EL (cell line): ENCODE measurements at places on chromosomes 6 and 20.
A peak's percentile ranks its signal among the peaks of the same experiment; 100 is the strongest.

DNA sequence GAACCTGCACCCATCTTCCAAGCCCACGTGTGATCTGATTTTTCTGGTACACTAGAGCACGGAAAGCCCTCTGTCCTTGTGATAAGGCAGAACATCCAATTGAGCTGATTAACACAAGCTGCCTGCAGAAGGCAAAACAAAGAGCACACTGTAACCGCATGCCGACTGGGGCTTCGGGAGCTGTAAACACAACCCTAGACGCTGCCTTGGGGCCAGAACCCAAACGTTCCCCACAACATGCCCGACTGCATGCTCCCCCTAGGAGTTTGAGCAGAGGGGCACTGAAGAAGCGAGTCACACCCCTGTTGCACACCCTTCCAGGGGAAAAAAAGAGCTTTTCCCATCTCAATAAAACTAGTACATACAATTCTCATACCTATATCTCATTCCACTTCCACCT is 470.7 kb downstream of the HTR1B start:
- DNase-seq, result no peak

DNA sequence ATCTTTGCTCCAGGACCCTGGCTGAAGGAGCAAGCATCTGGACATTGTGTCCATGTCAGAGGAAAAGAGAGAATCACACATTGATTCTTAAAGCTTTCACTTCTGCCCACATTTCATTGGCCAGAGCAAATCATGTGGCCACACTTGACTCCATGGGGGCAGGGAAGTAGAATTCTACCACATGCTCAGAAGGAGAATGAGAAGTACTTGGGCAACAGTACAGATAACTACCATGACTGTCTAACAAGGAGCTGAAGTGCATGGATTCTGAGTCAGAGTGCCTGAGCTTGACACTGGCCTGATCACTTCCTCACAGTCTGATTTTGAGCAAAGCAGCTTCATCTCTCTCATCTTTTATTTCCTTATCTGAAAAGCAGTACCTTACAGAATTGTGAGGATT is 38.6 kb downstream of the GHRH start:
- peak; percentile 89 for DNase-seq

- DNase-seq, result no peak
Measured at GRCh38 chr6:134004714-134005113, 47.7 kb downstream of the SLC2A12 start.

DNA sequence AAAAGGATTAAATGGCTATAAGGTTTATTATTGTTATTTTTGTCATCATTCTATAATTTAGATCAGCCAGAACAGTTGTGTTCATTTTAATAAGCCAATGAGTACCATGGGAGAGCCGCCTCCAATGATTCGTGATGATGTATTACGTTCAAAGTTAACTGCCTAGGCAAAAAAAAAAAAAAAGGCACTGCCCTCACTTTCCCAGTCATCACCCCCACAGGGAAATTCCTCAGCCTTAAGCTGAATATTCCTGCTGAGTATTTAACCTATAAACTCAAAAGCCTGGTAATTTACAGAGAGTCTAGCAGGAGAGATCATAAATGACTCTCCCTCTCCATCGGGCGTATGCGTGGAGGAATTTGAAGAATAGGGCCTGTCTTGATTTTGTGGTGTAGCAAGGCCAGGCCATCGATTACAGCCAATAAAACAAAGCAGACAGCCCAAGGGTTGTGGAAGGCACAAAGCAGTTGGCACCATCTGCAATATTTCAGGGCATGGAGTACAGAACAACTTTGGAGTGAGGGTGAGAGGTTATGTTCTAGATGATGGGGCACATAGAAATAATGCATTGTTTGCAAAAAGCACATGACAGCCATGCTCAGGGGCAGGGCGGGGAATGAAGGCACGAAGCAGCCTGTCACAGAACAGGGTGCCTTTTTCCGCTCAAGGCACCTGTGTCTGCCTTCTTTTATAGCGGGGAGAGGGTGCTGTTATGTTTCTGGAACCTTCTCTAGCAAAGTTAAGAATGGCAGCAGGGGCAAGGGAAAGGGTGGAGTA is 138.2 kb upstream of the DTNBP1 start:
- DNase-seq, result peak; percentile 64

DNA sequence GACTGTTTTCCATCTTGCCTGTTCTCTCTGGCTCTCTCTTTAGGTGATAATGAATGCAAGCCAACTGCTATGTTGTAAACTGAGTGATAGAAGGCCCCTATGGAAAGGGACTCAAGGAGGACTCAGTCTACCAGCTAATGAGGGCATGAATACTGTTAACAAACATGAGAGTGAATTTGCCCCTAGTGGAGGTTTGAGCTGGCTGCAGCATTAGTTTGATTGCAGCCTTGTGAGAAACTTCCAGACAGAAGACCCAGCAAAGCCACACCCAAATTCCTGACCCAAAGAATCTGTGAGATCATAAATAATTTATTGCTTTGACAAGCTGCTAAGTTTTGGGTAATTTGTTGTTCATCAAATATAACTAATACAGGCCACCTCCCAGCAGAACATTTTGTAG is 50.0 kb upstream of the PLCB1 start:
- DNase-seq, result peak; percentile 20

DNA sequence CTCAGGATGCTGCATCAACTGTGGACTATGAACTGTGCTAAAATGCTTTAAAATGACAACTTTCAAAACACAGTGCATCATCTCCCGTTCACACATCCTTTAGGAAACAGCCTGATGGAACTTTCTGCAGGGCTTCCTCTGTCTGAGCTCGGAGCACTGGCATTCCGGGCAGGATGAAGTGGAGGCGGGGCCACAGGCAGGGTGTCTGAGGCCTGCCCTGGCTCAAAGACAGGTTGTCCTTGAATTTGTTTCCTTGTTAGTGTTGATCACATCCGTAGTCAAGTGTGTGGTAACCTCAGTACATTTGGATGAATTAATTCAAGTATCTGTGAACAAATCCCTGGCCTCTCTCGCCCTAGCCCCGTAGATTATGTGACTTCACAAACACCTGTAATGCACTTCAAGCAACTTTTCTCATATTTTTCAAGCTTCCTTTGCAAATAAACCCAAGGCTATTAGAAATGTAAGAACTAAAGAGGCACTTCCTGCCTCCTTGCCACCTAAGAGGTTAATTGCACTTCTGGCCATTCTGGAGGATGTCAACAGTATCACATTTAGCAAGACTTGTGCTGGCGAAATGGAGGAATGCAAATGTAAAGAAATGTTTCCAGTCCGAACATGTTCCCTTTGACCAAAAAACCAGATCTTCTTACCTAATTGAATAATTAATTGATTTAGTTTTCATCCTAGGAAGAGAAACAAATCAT is 3.1 kb downstream of the CD93 start:
- DNase-seq, result no peak

GRCh38 chr6:32882879-32883250 is 28.9 kb downstream of the PSMB9 start:
- DNase-seq, result peak; percentile 43

- DNase-seq, result no peak
Measured at GRCh38 chr6:12363651-12364381, 73.7 kb downstream of the EDN1 start.

- DNase-seq, result no peak
Measured at GRCh38 chr6:70967049-70967448, 10.2 kb upstream of the B3GAT2 start.
